Memory B cell (primary cell): ENCODE measurements at places on chromosomes 2 and 18.

- DNase-seq = peak; percentile 37
Measured at GRCh38 chr2:11343650-11344341, 640 bp downstream of the ROCK2 start.

DNA sequence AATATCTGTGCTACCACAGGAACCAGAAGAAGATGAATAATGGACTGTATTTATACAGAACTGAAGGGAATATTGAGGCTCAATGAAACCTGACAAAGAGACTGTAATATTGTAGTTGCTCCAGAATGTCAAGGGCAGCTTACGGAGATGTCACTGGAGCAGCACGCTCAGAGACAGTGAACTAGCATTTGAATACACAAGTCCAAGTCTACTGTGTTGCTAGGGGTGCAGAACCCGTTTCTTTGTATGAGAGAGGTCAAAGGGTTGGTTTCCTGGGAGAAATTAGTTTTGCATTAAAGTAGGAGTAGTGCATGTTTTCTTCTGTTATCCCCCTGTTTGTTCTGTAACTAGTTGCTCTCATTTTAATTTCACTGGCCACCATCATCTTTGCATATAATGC lies 1399.9 kb downstream of the DPP10 start:
- DNase-seq = no peak

GRCh38 chr2:202042444-202042843 lies 8.8 kb downstream of the FZD7 start:
- DNase-seq = no peak

DNA sequence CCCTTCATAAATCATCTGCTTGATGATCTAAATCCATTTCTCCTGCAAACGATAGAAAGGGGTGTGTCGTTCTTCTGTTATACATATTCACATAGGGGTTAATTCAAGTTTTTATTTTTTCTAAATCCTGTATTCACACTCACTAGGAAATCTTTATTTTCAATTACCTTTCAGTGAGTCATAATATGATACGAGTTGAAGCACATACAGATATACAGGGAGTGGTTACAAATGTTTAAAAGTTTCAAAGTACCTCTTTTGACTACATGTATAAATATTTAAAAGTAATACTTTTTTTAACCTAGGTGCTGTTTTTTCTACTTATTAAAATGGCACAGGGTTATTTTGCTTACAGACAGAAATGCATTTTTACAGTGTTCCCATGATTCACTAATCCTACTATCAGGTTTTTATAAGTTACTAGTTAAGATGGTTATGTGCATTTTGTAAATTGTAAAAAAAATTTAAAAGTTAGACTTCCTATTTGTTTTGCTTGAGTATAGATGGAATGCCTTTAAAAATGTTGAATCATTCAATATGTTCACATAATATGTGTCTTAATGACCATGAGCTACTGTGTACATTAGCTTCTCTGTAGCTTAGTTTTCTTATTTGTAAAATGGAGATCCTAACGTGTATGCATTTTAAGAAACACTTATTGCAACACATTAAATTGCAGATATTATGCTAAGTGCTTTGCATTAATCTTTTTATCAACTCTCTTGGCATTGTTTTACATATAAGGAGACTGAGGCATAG lies 1378.1 kb downstream of the DSC3 start:
- DNase-seq = no peak

- DNase-seq = no peak
Measured at GRCh38 chr18:26322890-26323653, 96.8 kb downstream of the TAF4B start.

- no peak for DNase-seq
Measured at GRCh38 chr2:225458431-225459117, 59.1 kb downstream of the NYAP2 start.

GRCh38 chr2:215028231-215028630 lies 110.2 kb downstream of the ABCA12 start:
- DNase-seq = no peak

GRCh38 chr2:6944555-6944954 lies 27.3 kb downstream of the RNF144A start:
- no peak for DNase-seq

DNA sequence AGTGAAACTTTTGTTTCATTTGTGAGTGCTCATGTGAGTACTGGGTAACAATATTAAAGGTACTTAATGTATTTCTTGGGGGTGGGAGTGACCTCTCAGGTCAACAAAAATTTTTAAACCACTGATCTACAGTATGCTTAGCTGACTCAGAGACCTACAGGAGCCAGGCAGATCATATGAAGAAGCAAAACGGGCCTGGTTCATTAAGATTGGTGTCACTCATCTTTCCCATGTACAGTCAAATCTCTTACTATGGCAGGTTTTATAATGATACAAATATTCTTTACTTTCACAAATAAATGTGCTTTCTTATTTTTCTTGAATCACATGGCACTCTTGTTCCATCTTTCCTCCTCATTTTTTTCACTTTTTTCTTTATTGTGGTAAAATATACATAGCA lies 7.7 kb upstream of the TMSB10 start:
- no peak for DNase-seq

DNA sequence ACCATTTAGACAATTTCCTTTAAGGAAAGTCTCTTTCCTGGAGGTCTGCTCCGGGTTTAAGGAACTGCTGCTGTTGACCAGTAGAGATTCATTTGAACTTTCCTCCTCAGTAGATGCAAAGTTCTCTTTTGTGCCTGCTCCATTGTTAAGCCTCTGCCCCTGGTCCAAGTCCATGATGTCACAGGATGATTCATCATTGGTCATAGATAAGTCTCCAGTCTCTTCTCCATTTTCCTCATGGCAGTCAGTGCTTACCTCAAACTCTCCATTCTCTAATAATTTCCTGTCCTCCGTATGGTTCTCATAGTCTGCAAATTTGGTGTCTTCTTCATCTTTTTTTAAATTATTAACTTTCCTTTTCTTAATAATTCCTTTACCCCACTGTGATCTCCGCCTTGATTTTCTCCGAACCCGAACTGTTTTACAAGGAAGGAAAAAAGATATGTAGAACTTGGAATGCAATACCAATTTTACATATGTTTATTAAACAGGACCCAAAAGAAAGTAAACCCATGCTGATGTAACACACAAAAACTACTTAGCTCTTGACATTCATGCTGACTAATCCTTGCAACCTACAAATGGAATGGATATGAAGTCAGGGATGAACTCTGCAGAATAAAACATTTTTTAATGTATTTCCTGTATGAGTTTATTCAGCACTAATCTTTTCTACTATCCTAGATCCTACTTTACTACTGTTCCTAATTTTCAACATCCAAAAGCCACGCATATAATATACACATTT lies 169.1 kb downstream of the ATAD2B start:
- no peak for DNase-seq
